ENCODE measurements at places on chromosomes 4 and X.

- no peak for DNase-seq
Measured at GRCh38 chrX:95995583-95995982, 689.1 kb upstream of the DIAPH2 start.

DNA sequence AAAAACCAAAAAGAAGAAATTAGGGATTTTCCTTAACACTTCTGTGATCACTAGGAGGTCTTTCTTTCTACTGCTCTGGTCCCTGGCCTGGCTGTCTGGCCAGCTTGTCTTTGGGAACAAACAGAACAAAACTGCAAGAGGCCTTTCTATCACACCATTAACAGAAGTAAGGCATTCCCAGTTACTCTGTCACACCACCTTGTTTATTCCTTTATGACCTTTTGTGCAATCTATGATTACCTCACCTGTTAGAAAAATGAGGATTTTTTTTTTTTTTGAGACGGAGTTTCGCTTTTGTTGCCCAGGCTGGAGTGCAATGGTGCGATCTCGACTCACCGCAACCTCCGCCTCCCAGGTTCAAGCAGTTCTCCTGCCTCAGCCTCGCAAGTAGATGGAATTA lies 3.0 kb downstream of the METAP1 start:
- DNase-seq = no peak

DNA sequence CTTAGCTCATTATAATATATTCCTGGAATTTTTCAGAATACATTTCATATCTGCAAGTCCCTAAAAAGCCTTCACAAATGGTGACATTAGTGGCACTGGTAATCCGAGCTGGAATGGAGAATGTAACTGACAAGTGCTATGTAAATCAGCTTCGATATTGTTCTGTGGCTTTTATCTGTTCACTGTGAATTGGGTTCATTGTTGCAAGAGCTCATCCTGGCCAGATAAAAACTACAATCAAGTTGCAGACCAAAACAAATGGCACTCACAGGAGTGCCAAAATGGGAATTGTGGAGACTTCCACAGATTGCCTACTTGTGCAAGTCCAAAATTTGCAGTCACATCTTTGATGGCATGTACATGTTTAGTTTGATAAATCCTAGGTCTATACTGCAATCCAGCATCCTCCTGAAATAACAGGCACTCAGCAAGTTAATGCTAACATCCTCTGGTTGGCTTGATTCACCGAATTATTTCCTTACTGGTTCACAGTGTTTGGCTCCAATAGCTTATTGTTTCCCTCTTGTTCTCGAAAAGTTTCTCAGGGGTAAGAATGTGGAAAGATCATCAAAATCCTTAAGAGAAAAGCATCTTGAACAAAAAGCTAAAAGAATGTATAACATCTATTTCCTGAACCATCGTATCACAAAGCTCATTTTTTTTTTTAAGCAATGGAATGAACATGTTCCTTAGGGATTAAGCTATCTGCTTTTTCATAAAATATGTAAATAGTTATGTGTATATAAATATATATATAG lies 904.9 kb downstream of the CENPC start:
- no peak for DNase-seq

DNA sequence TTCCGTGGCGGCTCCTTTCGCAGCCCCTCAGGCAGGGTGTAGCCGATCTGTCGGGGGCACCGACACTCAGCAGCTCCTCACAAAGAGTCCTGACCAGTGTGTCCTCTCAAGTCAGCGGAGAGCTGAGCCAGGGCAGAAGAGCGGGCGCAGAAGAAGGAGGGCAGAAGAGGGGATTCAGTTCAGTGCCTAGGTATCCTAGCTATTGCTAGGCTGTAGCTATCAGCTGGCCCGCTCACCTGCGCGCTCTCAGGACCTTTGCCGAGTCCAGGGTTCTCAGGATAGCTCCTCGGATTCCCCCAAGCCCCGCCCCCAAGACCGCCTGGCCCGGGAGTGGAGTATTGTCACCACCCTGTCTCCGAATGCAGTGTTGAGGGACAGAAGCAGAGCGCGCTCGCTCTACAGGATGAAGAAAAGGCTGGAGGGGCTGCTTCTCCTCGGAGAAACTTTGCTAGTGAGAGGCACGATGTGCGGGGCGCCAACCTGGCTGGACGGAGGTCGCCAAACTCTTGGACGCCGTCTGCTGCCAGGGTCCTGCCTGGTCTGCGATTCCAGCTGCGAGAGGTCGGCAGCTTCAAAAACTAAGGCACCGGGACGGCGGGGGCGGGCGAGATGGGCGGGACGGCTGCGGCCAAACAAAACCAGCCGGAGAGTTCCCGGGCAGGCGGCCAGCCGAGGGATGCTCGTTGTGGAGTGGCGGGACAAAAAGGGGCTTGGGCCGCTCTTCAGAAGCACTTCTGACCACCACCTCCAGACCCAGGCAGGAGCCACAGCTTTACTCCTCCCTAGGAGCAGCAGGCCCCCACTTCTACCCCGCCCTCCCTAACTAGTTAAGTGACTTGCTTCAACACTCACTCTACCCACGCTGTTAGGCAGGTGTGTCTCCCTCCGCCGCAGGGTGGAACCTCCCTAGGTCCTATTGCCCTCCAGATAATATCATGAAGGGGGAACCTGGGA lies at the start of gene XKRX:
TSS of gene XKRX (minus strand) at position 258 of the 954 bp plus-strand sequence. CDS start 613 bp downstream, outside the sequence.
- no peak for DNase-seq

DNA sequence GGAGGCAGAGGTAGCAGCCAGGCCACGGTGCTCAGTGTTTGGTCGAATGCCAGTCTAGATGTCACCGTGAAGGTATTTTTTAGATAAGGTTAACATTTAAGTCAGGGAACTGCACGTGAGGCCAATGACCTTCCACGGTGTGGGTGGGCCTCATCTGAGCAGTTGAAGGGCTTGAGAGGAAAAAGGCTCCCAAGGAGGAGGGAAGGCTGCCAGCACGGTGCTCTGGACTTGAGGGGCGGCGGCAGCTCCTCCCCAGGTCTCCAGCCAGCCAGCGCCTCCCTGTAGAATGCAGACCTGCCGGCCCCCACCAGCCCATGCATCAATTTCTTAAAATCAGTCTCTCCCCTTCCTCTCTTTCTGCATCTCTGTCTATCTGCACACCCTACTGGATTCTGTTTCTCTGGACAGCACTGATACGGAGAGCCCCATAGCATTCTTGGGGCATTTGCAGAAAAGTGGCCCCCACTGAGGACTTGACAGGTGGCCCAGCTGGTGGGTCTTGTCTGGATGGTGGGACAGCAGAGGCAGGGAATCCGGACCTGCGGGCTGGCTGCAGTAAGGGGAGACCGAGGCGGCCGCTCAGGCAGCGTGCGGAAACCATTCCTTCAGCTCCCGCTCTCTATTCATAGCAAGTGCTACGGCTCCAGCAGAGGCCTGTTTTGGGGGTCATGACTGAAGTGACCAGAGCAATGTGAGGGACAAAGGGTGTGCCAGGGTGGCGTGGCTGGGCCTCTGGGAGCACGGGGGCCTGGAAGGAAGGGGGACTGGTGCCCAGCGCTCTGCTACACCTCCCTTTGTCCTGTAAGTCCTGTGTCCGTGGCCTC lies 7.9 kb upstream of the RGS12 start:
- DNase-seq = no peak

- no peak for DNase-seq
Measured at GRCh38 chrX:6981718-6982406, 165.7 kb upstream of the STS start.

DNA sequence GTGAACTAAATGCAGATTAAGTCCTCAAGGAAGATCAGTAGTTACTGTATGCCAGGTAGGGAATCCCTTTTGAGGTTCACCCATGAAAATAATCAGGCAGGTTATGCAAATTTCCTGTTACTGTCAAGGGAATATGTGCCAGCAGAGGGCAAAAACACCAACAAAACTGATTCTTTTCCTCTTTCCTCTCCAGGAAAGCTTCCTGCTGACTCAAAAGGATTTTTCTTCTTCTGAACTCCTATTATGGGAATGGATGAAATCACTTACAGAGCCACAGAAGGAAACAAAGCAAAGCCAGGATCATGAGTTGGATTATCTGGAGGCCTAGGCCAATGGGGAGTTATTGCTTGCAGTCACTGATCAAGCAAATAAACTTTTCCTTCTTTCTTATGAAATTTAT lies 49.7 kb downstream of the TMPRSS11F start:
- no peak for DNase-seq

Data from nucleus accumbens (tissue), 56 donors.